ENCODE measurements at places on chromosomes 1 and 21.

- DNase-seq: no peak
Measured at GRCh38 chr21:38913893-38914527, 108.3 kb downstream of the ETS2 start.

- DNase-seq: no peak
Measured at GRCh38 chr1:44747878-44748277, 8.2 kb downstream of the KIF2C start.

DNA sequence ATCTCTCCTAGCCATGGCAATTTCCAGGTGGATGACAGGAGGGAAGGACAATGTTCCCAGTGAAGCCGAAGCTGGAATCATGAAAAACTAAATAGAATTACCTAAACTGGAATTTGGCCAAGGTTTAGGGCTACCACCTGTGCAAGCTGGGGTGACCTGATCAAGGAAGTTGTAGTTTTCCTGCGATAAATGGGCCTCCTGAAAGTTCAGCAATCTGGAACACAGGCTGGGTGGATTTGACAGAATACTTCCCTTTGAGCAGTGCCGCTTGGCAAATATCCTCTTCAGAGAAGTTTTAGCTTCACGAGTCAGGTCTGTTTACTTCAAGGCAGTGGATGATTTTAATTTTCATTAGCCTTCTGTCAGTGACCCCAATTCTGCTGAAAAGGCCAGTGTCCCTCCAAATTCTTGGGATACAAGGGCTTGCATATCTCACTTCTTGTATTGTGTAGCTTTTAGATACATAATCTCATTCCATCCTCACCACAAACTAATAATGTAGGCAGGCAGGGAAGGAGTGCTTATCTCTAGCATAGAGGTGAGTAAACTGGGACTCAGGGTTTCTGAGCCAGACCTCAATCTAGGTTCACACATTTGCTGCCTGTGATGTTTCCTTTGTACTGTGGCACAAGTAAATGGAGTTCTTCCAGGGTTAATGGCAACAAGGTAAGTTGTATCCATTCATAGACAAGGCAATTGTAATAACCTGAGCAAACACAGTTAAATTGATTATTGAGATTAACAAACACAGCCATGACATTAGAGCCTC is 349.4 kb downstream of the NUF2 start:
- DNase-seq: peak; percentile 15

DNA sequence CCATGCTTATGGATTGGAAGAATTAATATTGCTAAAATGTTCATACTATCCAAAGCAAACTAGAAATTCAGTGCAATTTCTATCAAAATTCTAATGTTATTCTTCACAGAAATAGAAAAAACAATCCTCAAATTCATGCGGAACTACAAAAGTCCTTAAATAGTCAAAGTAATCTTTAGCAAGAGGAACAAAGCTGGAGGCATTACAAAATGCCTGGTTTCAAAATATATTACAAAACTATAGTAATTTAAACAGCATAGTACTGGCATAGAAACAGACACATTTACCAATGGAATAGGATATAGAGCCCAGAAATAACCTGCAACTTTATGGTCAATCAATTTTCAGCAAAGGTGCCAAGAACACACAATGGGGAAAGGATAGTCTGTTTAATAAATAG is 3.8 kb downstream of the CTSS start:
- no peak for DNase-seq

- DNase-seq: no peak
Measured at GRCh38 chr1:23129846-23130245, 38.8 kb downstream of the LUZP1 start.

DNA sequence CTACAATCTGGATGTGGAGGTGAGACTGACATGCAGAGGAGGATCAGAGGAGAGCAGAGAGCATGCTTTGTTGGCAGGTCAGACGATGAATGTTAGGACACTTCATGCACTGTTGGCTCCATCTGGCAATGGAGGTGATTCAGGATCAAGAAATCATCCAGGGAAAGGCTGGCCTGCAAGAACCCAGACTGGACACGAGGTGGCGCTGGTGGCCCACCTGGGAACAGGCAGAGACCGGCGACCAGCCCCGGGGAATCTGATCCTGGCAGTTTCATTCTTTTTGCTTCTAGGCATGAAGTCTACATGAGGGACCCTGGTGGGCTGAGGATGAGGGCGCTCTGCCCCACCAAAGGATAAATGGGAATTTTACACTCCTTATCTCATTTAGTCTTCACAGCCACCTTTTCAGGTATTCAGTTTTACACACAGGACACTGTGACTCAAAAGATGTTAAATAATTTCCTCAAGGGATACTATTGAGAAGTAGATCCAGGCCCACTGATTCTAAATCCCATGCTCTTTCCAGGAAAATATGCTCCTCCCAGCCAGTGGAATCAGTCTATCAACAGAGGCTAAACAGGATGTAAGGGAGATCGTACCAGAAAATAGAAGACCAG is 26.2 kb upstream of the SCMH1 start:
- DNase-seq: peak; percentile 63

- DNase-seq: peak; percentile 55
Measured at GRCh38 chr1:240189386-240189989, 97.8 kb downstream of the FMN2 start.

DNA sequence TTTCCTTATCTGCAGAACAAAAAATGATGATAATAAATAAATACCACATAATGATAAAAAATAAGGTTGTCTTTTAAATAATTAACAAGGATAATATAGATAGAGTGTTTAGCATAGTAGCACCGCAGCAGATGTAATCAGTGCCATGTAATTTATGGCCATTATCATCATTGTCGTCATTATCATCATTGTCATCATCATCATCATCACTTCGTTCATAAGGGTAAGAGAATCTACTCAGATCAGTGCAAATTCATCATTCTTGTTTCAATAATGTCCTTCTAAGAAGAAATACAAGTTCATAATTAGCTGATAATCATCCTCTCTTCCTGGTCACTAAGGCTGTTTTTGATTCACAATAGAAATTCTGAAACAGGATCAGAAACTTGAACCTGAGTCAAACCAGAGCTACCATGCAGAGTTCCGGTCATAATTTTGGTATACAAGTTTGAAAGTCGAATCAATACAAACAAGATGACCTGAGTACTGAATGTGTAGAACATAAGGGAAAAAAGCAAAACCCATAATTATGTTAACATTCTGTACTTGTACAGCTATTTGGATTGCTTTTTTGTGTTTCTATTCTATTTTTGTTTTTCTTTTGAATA is 172.0 kb downstream of the LRRC40 start:
- no peak for DNase-seq

DNA sequence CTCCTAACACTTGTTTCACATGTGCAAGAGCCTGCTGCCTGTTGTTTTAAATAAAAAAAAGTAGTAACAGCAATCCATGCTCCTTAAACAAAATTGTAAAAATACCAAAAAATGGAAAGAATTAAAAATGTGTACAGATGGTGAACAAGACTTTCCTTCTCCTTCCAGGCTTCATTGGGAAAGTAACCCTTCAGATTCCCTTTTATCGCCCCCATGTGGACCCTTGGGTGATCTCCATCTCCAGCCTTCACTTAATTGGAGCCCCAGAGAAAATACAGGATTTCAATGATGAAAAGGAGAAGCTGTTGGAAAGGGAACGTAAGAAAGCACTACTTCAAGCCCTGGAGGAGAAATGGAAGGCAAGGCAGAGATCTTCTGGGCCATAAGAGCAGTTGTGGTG is 14.2 kb downstream of the VPS13D start:
- peak; percentile 24 for DNase-seq

DNA sequence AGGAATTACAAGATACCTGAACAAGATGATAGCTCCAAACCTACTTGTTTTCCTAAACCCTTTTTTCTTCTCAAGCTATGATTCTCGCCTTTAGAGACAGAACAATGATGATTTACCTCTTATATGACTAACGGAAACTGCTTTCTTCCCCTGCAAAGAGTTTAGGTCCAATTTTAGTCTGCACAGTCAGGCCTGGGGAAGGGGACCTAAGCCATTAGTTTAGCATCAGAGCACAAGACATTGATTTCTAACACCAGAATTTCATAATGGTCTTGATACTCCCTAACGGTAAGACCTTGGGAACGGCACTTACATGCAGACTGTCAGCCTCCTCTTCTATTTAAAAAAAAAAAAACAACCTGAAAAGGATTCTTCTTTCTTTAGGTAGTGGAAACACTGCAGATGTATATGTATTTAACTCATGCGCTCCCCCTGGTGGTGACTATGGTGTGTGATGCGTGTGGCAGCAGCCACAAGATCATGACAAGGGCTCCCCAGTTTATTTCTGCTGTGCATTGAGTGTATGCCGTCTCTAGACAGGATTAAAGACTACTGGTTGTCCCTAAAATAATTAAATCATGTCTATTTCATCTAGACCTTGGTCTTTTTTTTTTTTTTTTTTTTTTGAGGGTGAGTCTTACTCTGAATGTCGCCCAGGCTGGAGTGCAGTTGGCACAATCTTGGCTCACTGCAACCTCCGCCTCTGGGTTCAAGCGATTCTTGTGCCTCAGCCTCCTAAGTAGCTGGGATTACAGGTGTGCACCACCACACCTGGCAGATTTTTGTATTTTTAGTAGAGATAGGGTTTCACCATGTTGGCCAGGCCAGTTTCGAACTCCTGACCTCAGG is 37.3 kb upstream of the TMEM222 start:
- DNase-seq: peak; percentile 53

GRCh38 chr1:111758373-111758772 is 2.7 kb downstream of the DDX20 start:
- DNase-seq: no peak

- DNase-seq: peak; percentile 83
Measured at GRCh38 chr1:184022668-184023067, 14.9 kb downstream of the COLGALT2 start.

Measured in fibroblast of lung (primary cell).